LoVo (cell line): ENCODE measurements at places on chromosomes 6 and 20.

DNA sequence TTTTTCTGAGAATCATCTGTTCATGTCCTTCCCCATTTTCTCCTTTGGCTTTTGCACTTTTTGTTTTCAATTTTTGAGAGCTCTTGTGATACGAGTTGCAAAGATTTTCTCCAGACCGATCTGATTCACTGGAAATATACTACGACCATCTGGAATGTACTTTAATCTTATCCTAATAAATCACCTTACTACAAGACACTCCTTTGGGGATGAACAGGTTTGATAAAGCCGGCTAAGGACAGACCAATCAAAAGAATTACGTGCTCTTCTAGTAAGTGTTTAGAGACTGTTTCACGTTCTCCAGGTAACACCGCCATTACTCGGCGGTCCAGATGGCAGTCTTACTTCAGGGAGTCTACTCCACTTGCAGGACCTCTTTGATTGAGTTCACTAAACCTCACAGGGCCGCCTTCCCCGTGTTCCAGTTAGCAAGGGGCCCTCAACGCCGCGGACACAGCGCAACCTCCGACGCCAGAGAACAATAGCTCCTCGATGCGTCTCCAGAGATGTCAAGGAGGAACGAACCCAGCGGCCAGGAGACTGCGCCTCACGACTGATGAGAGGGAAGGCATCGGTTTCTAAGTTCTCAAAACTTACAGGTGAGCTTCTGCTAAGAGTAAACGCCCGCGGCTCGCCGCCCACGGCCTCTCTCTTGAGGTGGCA is 920 bp upstream of the WTAP start:
- DNase-seq: no peak

GRCh38 chr6:78427386-78427785 is 440.0 kb upstream of the IRAK1BP1 start:
- no peak for DNase-seq

DNA sequence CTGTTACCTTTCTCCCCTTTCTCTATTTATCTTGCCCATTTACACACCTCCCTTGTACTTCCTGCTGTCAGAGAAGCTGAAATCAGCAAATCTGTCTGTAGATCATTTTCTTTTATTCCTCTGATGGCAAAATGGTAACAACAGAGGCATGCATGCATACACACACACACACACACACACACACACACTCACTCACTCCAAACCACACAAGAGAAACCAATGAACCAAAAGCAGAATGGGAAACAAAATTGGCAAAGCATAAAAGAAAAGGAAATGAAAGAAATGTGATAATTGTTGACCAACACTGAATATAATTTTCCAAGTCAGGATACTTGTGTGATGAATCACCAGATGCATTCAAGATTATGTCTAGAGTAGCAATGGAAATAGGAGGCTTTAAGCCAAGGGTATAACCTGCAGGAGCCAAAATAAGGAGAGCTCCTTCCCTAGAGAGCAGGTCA is 172.4 kb downstream of the PLCB4 start:
- DNase-seq: peak; percentile 69

GRCh38 chr6:38432079-38432478 is 207.7 kb downstream of the BTBD9 start:
- DNase-seq: no peak

GRCh38 chr20:10167594-10167993 is 51.0 kb upstream of the SNAP25 start:
- no peak for DNase-seq

GRCh38 chr6:164051427-164051826 is 636.9 kb downstream of the QKI start:
- DNase-seq: no peak

- no peak for DNase-seq
Measured at GRCh38 chr6:21931641-21932335, 338.2 kb downstream of the SOX4 start.

DNA sequence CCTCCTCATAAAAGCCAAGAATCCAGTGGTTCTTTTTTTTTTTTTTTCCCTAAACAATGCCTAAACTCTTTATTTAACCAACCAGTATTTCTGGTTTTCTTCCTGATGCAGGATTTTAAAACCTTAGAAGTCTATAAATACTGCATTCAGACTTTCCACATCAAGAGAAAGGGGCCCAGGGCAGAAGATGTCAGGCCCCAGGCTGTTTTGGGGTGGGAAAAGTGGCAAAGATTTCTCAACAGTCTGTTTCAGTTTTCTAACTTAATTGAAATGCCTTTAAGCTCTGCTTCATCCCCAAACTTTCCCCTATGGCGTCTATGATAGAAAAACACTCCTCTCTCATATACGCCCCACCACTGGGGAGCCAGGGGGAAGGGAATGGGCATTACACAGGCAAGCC is 33.1 kb downstream of the QRSL1 start:
- no peak for DNase-seq

GRCh38 chr6:15621203-15622044 is 41.4 kb downstream of the DTNBP1 start:
- no peak for DNase-seq

- DNase-seq: no peak
Measured at GRCh38 chr6:34025861-34026260, 120.0 kb downstream of the GRM4 start.

GRCh38 chr20:45344168-45344860 is 3.9 kb downstream of the SDC4 start:
- DNase-seq: peak; percentile 62

DNA sequence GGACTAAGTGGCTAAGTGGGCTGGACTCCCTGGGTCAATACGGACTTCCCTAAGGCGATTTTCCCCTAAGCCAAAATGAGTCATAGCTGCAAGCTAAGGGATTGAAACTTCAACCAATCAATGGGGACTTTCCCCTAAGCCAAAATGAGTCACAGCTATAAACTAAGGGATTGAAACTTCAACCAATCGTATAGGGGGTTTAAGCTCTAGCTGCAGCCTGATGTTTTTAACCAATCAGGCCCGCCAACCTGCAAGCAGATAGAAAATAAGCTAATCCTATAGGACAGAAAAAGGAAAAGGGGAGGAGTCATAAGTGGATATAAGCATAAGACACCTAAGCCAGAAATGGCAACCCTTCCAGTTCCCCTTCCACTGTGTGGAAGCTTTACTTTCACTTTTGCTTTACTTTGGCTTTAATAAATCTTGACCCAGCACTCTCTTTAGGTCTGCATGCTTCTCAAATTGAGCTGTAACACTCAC is 655.0 kb upstream of the HS3ST5 start:
- no peak for DNase-seq

DNA sequence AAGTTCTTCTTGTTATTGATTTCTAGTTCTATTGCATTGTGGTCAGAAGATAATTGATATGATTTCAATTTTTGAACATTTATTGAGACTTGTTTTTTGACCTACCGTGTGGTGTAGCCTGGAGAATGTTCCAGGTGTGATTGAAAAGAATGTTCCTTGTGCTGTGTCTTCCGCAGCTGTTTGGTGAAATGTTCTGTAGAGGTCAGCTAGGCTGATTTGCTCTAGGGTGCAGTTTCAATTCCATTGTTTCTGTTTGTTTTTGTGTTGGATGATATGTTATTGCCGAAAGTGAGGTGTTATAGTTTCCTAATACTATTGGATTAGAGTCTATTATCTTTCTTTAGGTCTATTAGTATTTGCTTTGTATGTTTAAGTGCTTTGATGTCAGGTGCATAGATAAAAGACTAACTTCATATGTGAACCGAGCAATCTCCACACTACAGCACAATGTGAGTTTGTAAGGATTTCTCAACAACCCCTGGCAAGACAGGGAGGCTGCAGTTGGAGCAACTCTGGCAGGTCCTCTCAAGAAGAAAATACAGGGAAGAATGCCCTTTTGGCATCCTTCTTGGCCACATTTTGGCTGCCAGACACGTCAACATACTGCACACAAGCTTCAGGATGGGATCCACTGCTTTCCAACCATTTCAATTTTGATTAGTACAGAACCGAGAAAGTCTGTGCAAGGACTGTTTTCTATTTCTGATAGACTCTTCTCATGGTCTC is 320.7 kb downstream of the RNF144B start:
- DNase-seq: no peak

DNA sequence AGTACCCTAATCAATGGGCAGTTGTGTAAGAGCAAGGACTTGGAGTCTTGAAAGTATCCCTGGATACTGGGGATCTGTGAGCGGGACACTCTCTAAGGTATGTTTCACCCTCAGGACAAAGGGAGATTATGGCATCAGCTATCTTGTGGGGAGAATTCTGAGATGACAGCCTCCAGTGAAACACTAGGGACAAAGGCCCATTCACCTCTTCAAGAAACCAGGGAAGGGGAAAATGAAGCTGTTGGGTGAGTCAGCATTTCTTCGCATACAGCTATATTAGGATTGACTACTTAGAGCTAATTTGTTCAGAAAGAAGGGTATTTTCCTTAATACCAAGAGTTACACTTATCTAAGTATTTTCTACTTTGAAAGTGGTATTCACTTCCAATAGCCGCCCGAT is 35.9 kb downstream of the OPN5 start:
- DNase-seq: no peak

GRCh38 chr20:51134405-51134804 is 111.5 kb upstream of the KCNG1 start:
- no peak for DNase-seq

DNA sequence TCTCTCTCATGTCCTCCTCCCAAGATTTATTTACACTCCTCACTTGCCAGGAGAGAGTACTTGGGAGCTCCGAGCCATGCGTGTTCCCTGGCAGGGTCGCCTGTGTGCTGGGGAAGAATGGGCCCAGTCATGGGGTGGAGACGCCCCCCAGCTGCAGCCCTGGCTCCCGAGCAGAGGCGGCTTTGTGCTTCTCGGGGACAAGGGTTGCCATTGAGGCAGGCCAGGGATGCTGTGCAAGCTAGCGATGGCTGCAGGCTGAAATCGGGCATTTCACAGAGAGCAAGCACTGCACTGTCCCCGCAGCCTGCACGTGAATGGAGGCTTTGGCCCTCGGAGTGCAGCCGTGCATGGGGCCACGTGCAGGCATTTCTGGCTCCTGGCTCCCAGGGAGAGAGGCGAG is 23.8 kb downstream of the PHACTR3 start:
- DNase-seq: no peak

GRCh38 chr20:5735845-5736510 is 14.2 kb upstream of the SHLD1 start:
- no peak for DNase-seq

- DNase-seq: no peak
Measured at GRCh38 chr20:59013031-59013951, 5.9 kb upstream of the TUBB1 start.

DNA sequence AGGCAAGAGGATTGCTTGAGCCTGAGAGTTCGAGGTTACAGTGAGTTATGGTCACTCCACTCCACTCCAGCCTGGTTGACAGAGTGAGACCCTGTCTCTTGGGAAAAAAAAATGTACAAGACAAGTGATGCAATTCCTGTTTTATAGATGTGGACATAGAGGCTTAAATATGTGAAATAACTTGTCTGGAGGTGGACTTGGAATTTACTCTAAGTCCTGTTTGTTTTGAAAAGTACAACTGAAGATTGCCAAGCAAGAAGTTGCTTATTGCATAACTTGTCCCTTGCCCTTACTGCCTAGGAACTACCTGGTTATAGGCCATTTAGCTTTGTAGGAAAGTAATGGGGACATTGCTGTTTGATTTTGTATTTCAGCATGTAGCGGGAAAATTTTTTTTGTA is 26.0 kb upstream of the ADIG start:
- no peak for DNase-seq

DNA sequence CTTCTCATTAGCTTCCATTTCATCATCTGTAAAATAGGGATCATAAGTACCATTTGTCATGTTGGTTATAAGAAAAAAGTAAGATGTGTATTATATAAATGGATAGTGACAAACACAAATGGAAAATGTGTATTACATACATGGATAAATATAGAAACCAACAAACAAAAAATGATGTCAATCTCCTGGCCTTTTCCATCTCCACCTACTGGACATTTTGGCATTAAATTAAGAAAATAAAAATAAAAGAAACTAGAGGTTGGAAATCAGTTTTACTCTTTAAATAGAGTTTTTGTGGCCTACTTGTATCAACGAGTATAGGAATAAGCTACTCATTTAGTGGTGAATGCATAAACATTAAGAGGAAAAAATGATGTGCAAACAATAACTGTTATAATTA is 67.5 kb upstream of the THEMIS start:
- DNase-seq: no peak

GRCh38 chr20:16517946-16518783 is 55.1 kb downstream of the KIF16B start:
- peak; percentile 50 for DNase-seq

DNA sequence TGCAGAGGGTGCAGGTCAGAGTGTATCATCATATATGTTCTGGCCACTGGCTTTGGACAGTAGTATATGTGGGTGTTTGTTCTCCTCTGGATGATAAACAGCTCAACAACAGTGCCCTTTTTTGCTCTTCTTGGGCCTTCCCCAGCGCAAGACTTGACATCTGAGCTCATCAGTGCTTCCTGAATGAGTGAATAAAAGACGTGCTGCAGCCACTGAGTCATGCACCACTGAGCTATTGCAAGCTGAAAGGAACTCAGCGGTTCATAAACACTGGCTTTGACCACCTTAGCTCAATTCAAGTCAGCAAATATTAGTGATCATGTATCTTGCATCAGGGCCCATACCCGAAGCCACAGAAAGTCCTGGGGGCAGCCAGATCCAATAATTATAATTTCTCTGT is 105.3 kb upstream of the KCNG1 start:
- DNase-seq: no peak

GRCh38 chr20:13141546-13141945 is 79.5 kb upstream of the ISM1 start:
- DNase-seq: no peak

DNA sequence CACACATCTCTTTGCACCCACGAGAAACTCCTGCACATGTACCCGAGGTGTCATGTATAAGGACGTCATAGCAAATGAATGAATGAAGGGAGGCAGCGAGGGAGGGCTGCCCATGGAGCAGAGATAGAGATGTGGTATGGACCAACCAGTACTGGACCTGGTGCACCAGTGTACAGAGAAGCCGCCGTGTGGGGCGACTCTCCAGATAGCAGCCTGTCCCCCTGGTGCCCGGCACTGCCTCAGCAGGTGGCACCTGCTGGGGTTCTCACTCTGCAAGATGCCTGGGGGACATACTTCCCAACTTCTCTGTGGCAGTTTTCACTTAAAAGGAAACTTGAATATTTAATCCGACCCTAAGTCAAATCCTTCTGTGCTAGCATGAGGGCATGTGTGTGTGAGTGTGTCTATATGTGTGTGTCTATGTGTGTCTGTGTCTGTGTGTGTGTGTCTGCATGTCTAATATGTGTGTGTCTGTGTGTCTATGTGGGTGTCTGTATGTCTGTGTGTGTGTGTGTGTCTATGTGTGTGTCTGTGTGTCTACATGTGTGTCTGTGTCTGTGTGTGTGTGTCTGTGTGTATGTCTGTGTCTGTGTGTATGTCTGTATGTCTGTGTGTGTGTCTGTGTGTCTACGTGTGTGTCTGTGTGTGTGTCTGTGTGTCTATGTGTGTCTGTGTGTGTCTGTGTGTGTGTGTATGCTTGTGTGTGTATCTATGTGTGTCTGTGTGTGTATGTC is 132.0 kb downstream of the RNASET2 start:
- no peak for DNase-seq
